ENCODE measurements at places on chromosomes 5 and 9.

DNA sequence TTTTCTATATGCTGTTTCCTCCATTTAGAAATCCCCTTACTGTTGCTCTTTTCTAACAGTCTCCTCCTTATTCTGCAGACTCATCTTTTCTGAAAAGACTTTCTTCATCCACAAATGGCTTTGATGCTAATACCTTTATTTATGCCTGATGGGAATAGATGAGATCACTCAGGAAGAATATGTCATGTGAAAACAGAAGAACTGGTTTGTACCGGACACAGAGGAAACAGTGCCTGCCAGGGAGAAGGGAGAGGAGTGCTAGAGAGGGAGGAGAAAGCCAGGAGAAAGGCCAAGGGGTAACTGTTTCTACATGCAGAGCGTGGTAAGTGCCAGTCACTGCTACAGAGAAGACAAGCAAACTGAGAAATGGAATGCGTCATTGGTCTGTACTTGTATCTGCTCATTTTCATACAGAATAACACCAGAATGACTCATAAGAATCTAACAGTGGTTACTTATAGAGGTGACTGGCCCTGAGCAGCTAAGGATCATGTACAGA lies 45.9 kb upstream of the PJA2 start:
- no peak for DNase-seq

DNA sequence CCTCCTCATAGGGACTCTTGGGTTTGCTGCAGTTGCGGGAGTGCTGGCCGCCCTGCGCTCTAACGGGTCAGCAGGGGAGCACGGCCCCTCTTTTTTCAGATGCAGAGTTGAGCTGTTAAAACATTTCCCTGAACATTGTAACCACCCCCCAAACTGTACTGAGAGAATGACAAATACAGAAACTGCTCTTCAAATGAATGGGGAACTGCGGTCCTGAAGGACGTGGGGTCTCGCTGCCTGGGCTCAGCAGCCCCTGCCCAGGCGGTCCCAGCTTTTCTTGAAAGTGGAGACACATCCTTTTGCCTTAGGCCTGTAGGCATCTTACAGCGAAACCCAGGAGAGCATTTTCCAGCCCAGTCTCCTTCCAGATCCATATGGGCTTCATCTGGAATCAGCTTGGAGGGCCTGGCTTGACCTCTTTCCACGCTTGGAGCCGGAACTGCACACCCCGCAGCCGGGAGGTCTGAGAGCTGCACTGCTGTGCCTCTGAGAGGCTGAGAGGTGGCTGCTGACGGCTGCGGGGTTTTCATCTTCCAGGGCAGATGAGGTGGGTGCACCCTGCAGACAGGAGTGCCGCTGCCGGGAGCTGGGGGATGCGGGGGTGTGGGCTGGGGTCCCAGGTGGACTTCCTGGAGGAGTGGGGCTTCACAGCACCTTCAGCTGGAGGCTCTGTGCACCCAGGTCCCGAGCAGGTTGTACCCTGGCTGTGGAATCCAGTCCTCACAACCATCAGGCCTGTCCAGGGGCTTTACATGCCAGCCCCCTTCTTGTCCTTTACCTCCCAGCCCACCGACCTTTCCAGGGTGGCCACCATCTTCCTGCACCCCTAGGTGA lies 1.2 kb upstream of the AGPAT2 start:
- DNase-seq = no peak

- no peak for DNase-seq
Measured at GRCh38 chr5:32541241-32541640, 44.1 kb upstream of the SUB1 start.

DNA sequence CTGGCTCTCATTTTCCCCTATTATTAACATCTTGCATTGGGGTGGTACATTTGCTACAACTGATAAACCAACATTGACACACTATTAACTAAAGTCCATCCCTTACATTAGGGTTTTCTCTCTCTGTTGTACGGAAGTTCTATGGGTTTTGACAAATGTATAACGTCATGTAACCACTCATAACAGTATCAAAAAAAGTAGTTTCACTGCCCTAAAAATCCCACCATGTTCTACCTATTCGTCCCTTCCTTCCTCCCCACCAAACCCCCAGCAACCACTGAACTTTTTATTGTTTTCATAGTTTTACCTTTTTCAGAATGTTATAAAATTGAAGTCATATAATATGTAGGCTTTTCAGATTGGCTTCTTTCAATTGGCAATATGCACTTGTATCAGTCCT lies 40.1 kb downstream of the MLLT3 start:
- DNase-seq = no peak

GRCh38 chr9:12091865-12092527 lies 601.2 kb upstream of the TYRP1 start:
- no peak for DNase-seq

DNA sequence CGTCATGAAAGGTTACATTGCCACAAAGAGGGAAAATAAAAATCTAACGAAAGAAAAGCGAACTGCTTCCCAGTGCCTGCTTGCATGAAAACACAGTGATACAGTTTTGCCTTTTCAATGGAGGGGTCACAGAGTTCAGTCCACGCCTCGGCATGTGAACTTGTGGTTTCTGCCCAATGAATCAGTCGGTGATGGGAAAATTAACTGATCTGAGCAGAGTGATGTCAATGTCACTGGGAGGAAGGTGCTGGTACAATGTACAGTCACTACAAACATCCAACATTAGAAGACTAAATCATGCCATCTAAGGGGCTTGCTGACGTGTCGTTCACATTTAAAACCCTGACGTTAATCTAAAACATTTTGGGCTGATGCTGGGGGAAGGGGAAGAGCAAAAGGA lies 151.8 kb upstream of the MSX2 start:
- no peak for DNase-seq

- DNase-seq = no peak
Measured at GRCh38 chr5:159657298-159657697, 259.0 kb upstream of the ADRA1B start.

Measured in hematopoietic multipotent progenitor cell treated with erythropoietin and hydrocortisone succinate and interleukin-3 and kit ligand, for 15 days (in vitro differentiated cells).